ENCODE measurements at places on chromosomes 2 and 18.

- DNase-seq = no peak
Measured at GRCh38 chr2:12732651-12733050, 15.9 kb downstream of the TRIB2 start.

GRCh38 chr2:175676813-175677212, 325.3 kb downstream of the LNPK start:
- no peak for DNase-seq

- DNase-seq = no peak
Measured at GRCh38 chr18:8424917-8425725, 184.1 kb upstream of the RAB12 start.

DNA sequence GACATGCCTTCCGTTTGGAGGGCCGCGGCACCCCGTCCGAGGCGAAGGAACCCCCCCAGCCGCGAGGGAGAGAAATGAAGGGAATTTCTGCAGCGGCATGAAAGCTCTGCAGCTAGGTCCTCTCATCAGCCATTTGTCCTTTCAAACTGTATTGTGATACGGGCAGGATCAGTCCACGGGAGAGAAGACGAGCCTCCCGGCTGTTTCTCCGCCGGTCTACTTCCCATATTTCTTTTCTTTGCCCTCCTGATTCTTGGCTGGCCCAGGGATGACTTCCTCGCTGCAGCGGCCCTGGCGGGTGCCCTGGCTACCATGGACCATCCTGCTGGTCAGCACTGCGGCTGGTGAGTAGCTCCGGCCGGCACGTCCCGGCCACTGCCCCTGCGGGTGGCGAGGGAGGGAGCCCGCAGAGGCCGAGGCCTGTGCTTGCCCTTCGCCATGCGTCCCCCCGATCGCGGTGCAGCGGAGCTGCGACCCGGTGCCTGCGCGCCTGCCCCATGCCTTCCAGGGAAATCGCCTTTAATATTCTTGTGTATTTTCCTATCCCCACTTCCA, 1.2 kb downstream of the BMPR2 start:
- DNase-seq = peak; percentile 44

- no peak for DNase-seq
Measured at GRCh38 chr2:179932786-179933185, 71.4 kb upstream of the ZNF385B start.
